ENCODE measurements at places on chromosomes 5 and 9.
A peak's percentile ranks its signal among the peaks of the same experiment; 100 is the strongest.

GRCh38 chr9:17005056-17005823, 129.6 kb upstream of the CNTLN start:
- DNase-seq, result no peak

GRCh38 chr9:89278997-89279739, 31.8 kb upstream of the CKS2 start:
- no peak for DNase-seq

- DNase-seq, result no peak
Measured at GRCh38 chr9:137703842-137704508, 85.2 kb downstream of the EHMT1 start.

DNA sequence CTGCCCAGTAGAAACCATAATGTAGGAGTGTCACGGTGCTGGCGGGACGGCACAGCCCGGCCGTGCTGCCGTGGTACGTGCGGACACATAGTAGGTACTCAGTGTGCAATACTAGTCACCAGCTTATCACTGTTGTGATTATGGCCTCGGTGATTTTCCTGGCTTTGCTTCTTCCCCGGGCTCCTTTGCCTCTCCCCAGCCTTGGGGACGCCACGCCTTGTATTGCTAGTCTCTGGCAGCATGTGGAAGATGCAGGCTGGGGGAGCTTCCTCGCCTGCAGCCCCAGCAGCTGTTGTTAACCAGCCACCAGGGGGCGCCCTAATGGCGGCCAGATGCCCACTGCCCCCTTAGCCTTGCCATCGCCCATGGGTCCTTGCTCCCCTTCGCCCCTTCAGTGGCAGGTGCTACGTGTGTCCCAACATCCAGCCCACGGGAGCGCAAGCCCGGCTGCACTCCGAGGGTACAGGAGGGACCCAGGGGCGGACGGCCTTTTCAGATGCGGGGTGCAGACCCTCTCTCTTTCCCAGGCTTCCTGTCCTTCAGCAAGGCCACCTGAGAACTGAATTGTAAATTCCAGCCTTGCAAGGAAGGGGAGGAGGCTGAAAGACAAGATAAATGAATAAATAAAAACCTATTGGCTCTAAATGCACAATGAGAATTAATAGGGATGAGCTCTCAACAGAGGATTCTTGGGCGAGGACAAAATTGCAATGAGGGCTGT, 8.0 kb downstream of the NTNG2 start:
- no peak for DNase-seq

DNA sequence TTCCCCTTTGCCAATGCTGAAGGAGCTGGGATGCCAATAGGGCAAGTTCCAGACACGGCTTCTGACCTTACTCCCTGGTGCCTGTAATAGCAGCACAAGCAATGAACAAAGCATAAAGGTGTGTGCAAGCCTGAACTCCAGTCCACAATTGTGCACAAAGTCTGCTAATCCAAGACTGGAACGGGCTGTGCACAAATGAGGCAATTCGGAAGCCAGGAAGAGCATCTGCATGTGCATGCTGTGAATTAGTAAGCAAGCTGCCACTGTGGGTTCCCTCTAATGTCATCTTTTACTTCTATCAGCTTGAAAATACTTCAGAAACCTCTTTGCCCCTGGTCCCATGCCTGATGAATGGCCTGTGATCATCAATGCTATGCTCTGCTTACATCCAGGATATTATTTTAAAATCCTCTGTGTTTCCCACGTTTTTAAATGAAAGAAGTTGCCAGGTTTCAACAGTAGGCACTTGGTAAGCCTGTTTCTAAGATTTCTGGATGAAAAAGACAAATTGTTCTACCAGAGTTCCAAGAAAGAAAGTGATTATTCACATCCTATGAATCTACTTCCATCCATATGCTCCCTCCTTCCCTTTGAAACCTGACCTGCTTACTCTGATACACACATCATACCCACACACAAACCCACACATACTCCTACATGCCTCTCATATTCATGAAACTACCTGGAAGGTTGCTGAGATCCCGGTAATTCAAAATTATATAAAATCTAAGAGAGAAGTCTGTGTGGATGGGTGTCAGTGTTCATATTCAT, 165.7 kb downstream of the KCTD16 start:
- DNase-seq, result no peak

DNA sequence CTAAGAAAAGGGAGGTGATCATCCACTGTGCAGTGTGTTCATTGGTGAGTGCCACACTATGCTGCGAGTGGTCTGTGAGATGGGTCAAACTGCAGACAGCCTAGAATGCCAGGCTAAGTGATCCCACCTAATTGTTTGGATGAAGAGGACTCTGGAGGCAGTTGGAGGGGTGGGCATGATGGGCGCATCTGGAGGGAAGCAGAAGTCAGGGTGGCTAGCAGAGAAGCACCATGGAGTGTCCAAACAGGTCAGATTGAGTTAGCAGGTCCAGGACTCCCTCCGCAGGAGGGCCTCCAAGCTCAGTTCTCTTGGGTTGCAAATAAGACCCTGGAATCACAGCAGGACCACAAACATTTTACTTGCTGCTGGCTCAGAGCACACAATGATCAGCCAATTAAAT, 19.9 kb upstream of the ANGPTL2 start:
- DNase-seq, result no peak

- no peak for DNase-seq
Measured at GRCh38 chr5:161507591-161507990, 38.9 kb downstream of the GABRB2 start.

- no peak for DNase-seq
Measured at GRCh38 chr5:36935805-36936204, 59.2 kb downstream of the NIPBL start.

DNA sequence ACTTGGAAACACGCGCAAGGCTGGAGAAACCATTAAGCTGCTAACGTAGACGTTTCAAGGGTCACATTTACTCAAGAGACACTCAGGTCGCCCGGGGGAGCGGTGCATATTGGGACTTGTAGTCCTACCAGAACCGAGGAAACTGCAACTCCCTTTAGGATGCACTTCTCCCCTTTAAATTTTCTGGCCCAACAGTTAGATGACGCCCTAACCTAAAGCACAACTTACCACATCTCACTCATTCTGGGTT, 384 bp upstream of the DMXL1 start:
- peak; percentile 47 for DNase-seq

DNA sequence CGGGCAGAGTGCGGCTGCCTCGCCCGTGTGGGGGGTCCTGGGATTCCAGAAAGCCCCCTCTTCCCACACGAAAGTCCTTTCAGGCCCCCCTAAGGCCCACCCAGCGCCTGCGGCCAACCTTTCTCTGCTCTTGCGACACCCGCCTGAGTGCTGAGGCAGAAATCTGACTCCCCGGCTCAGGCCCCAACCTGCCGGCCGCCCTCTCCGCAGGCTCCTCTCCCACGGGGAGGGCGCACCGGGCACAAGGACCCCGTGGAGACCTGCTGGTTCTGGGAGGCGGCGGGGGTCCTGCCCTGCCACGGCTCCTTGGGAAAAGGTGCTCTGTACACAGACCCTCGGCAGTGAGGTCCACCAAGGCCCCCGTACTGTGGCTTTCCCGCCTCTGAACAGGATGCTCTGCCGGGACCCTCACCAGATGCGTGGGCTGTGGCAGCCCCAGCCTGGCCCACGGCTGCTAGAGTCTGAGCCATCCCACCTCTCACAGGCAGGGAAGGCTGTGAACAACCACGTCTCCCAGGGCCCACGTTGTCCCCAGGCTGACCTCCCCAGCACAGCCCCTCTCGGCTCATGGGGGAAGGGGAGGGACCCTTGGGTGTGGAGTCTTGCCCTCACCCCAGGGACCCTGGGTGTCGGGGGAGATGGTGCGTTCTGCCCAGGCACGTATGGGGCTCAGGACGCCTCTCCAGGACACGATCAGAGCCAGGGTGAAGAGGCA, 41.5 kb upstream of the EGFL7 start:
- DNase-seq, result no peak

All from NCI-H2107 (cell line).